ENCODE measurements at places on chromosomes 2 and 18.

DNA sequence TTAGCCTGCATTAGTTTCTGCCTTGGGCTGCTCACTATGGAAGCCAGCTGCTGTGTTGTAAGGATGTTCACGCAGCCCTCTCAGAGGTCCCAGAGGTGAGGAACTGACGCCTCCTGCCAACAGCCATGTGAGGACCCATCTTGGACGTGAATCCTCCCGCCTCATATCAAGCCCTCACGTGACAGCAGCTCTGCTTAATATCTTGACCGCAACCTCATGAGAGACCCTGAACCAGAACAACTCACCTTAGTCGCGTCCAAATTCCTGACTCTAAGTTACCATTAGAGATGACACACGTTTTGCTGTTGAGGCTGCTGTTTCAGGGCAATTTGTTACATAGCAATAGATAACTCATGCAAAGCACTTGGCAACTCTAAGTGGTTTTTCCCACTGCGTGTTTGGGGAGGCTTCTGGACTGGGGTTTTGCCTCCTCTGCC is 97.7 kb downstream of the TMEM17 start:
- no peak for DNase-seq

- no peak for DNase-seq
These were observed 353.8 kb upstream of the SALL3 start for GRCh38 chr18:78625847-78626246.

DNA sequence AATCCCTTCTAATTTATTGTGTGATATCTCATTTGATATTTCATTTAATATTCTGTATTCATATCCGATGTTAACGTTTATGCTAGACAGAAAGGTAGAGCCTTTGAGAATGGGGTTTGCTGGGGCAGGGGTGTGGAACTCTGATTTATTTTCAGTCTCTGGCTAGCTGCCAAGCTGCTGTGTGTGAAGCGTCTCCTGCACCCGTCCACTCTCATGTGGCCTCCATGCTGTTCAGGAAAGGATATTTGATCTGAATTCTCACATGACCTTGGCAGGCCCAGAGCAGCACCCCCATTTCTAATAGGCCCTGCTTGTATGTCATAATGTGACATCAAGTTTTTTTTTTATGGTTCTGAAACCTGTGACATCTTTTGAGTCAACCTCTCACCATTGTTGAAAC is 1.6 kb downstream of the IL1R1 start:
- DNase-seq = peak; percentile 41

GRCh38 chr2:40415391-40415790 is 36.5 kb downstream of the SLC8A1 start:
- no peak for DNase-seq

DNA sequence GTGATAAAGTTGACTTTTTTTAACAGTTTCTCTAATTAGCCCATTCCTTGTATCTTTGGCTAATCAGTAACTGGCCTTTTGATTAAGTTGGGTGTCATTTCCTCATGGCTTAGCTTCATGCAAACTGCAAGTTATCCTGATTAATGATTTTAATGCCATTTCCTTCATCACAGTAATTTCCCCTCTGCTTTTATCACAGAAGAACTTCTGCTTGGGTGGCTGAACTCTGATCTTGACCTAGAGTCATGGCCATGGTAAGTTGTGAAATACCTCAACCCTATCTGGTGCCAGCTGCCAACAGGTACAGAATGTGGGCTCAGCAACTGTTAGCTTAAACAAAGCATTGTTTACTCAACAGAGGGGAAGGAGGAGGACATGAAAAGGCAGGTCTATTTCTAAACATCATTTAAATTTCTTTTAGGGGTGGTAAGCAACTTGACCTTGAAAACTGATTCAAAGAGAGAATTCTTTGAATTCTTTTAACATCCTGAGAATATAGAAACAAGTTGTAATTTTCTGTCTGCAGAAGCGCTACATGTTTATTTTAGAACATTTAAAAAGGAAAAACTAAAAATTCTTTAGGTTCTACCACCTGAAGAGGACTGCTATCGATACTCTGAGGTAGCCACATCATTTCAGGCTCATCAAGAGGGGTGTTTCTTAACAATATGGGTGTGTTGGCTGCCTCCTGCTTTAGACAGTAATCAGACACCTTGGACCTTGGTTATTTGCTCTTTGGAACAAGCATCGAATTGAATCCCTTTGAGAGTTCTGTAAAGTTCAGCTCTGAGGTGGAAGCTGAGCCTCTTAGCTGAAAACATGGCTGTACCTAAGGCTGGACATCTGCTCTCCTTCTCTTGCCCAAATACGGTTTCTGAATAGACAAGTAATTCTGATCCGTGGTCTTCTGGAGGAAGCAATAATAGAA is 39.7 kb downstream of the ANXA4 start:
- no peak for DNase-seq

DNA sequence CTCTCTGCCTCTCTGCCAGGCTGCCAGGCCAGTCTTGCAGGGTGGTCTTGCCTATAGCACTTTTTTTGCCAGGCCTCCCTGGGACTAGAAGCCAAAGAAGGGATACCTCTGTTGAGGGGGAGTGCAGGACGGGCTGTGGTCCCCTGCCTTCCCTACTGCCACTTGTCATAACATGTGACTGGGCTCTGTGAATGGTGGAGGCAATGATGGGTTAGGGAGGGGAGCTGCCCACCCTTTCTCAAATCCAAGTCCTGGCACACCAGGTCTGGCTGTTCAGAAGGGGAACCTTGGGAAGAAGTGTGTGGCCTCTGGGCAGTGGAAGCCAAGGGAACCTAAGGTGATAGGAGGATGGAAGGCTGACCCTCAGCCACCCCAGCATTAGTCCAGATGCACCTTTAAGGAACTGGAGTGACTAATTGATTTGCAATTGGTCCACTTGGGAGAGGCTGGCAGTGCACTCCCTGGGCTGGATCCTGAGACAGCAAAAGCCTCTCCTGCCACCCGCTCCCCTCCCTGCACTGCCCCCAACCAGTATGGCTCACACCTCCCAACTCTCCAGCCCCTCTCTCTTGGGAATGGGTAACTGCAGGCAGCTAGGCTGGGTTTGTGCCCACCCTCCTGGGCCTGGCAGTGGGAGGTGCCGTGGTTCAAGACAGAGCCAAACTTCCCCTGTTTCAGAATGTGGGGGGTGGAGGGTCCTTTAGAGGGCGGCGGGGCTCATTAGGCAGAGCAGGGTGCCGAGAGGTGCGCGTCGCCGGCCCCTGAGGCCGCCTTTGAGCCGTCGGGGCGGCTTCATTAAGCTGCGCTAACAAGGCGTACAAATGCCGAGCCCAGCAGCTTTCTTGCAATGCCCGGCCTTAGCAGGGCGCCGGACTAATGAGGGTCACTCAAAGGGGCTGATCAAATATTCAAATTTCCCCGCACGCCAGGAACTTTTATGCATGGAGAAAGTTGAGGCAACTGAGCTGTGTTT is 4.5 kb upstream of the SIX3 start:
- no peak for DNase-seq

DNA sequence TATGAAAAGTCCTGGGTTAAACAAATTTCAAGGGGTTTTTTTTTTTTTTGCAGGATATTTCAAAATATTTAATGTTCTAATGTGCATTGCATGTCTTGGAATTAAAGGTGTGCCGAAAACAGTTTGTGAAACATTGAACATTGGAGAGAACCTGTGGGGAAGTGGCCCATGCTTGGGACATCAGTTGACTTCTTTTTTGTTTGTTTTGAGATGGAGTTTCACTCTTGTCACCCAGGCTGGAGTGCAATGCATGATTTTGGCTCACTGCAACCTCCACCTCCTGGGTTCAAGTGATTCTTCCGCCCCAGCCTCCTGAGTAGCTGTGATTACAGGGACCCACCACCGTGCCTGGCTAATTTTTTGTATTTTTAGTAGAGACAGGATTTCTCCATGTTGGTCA is 71.0 kb upstream of the RAPH1 start:
- DNase-seq = no peak

DNA sequence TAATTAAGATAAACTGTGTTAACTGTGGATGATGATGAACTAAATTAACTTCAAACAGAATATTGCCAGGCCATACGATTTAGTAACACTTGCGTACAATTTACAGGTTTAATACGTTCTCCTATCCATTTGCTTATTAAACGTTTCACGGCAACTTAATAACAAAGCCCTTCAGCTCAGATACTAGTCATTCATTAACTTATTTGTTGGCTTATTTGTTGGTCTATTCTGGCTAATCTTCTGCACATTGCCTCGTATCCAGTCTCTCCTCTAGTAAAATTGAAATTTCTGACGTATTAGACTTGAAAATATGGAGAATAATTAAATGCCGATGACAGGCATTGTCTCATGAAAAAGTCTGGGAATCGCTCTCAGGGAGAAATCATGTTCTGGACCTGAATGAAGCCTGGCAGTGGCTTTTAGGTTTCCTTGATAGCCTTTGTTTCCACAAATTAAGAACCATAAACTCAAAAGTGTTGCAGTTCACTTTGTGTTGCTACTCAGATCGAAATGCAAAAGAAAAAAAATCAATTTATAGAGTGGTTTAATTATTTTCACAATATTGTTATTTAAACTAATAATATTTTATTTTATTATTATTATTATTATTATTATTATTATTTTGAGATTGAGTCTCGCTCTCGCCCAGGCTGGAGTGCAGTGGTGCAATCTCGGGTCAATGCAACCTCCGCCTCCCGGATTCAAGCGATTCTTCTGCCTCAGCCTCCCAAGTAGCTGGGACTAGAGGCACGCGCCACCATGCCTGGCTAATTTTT is 4.5 kb downstream of the SCLY start:
- DNase-seq = no peak

GRCh38 chr2:237944302-237944701 is 22.5 kb upstream of the UBE2F start:
- no peak for DNase-seq
